ENCODE measurements at places on chromosomes 7 and 10. TPM values are rescaled to one million over a fixed set of nuclear protein-coding genes. Genes with fewer than 3 reads are reported as not detected.

Gene TEX36
- not detected for total RNA-seq

DNA sequence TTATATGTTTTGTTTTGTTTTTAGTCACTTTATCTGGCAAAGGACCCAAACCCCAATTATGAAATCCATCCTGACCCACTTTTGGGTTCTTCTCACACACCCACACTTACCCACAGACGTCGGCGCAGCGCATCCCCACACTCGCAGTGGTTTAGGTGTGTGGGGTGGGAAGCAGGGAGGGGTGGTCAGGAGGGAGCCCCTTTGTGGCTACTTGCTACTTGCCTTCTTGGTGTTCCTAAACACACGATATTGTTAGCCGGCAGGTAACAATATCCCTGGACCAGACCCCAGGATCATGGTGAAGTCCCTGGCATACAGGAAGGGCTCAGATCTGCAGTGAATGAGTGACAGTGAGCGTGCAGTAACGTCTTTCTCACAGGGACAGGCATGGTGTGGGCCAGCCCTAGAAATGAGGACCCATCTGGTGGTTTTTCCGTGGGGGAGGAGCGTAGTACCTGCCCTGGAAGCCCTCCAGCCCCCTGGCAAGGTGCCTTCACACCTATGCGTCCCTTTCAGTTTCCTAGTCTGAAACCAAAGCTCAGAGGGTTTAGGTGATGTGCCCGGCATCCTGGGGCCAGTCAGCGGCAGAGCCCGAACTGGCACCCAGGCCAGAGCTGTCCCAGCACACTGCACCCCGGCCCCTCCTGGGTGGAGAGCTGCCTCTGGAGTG, 4.4 kb downstream of the SPOCK2 start:
- no peak for DNase-seq

DNA sequence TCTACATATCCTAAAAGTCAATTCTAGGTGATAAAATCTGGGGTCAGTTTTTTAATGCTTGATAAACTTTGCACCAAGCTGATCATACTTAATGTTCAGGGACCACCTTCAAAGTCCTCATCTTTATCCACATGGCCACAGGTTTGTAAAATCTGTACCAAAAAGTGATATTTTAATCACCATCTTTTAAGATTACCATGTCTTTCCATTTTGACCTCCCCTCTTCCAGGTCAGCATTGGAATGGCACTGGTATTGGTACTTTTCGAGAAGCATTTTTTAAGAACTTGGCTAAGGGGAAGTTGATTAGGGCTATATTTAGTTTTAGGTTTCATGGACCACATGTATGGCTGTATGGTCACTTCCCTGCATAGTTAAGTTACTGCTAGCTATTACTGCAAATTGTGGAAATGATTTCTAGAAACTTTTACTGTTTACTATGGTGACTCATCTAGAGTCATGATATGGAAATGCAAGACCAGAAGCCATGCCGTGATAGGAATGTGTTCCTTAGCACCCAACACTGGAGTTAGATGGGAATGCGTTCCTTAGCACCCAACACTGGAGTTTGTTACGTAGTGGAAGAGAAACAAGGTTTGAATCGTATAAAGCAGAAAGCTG, 50.8 kb upstream of the ABLIM1 start:
- DNase-seq: no peak

Gene CRTAC1
- 0.37 TPM for total RNA-seq

Gene REEP3
- 80.6 TPM for total RNA-seq

Gene GHRHR
- not detected for total RNA-seq

GRCh38 chr10:63266391-63267316, 133.5 kb downstream of the NRBF2 start:
- DNase-seq: no peak

DNA sequence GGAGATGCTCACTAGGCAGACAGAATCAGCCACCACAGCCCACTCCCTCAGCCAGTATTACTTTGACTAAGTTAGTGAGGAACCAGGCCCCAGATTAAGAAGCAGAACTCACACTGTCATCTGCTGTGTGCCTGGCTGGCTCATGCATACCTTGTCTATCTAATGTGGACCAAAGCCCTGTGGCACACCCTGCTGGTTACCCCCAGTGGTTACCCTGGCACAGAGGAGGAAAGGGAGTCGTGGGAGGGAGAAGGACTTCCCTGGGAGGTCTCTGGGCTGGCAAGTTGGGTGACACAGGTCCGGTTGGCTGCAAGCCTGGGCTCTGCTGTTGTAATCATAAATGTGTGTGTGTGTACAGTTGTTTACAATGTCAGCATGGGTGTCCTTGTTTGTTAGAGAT, 7.5 kb upstream of the SH2D4B start:
- DNase-seq: peak; percentile 37

DNA sequence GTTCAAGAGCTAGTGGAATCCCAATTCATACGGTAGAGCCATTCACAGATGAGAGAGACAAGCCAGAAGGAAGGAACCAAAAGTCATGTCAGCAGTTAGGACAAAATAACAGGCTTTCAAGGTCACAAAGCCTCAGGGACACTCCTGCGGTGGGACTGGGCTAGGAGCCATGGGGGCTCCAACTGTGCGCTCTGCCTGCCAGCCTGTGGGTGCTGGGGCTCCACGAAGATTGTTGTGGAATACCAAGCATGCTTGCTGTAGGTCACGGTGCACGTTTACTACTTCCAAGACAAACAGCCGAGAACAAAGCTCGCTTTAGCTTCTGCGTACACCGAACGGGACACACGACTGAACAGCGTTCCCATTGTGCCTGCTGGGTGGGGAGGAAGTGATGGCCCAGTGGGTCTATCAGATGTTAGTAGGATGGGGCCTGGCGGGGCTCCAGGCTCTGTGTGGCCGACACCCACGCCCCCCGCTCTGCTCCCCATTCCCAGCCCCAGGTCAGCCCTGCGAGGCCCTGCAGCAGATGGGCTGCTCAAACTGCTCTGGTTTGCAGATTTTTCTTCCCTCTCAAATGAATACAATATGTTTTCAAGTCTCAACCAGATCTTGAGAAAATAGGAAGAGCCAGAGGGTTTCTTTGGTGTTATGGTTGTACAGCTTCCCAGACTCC, 158.9 kb downstream of the EGFR start:
- no peak for DNase-seq

DNA sequence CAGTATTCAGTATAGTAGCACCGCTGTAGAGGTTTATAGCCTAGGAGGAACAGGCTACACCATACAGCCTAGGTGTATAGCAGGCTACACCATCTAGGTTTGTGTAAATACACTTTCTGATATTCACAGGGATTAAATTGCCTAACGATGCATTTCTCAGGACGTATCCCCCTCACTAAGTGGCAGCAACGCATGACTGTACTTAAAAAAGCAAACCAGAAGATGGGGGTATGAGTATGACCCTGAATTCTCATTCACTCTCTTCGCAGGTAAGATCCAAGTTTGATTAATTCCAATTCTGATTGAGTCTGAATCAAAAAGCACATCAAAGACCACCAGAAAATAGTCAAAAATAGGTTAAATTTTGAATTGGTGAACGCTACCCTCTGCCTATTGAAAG, 972 bp downstream of the ORC5 start:
- no peak for DNase-seq

Gene OR2A42
- 0.12 TPM for total RNA-seq

DNA sequence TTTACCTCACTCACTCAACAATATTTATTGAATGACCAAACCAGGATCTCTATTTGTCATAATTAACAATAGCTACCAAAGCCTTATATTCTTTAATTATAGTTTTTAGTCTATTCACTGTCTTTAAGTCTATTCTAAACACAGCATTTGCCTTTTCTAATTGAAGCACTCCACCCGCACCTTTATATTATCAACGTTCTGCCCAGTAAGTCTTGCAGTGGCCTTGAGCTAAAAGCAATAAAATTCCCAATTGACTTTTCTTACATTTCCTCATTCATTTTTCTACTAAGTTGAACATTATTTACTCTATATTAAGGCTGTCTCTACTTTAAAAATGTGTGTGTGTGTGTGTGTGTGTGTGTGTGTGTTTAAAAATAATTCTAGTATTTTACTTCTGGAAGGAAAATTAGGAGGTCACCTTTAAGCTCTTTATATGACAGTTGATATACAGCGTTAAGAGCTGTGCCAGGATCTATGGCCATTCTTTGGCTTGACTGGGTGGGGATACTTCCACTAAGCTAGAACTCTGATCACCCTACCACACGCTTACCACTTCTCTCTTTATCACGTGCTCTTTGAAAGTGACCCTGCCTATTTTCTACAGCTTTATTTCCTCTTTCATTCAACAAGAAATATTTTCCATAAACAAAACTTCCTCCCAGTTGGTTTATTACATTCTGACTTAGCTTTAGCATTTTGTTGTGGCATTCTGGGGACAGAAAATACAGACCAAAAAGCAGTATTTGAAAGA, 8.8 kb downstream of the PAPSS2 start:
- no peak for DNase-seq

Gene CYP3A4
- not detected for total RNA-seq

Gene ATOH7
- total RNA-seq: not detected

- DNase-seq: no peak
These were observed 69.4 kb downstream of the C1GALT1 start for GRCh38 chr7:7251742-7252141.

DNA sequence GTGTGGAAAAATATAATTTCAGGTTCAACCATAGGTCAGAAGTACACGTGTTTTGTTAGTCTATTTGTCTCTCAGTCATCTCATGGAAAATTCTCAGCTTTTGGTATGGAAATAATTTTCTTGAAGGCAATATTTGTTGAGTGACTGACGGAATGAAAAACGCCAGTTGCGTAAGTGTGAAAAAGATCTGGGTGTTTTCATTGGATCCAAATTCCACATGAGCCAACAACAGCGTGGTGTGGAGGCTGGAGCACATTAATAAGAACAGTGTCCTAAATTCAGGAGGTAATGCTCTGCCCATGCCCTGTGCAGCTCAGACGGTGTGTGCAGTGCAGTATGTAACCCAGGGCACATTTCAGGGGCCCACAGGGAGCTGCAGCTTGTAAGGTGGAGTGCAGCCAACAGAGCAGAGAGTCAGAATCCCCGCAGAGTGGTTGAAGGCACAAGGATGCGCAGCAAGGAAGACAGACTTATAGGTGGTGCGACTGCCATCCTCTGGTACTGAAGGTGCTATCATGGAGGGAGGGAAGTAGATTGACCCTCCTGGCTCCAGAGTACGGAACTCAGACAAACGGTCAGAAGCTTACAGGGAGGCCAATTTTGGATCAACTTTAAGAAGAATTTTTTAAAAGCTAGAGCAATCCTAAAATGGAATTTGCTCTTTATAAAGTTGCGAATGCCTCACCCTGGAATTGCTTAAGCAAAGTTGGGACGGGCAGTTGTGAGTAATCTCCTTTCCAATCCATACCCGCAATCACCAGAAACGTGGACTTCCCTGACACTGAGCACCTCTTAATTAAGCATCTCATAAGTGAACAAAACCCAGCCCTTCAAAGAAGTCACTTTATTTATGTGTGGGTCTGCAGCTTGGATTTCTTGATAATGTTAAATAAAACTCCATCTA, 38.0 kb downstream of the EGFR start:
- DNase-seq: no peak

GRCh38 chr10:81873932-81874816, 820 bp upstream of the NRG3 start:
- DNase-seq: peak; percentile 93

Gene SDK1
- total RNA-seq: 10.9 TPM

Gene ZNF804B
- not detected for total RNA-seq

- DNase-seq: no peak
These were observed 457.8 kb upstream of the VSTM2A start for GRCh38 chr7:54084340-54084739.

DNA sequence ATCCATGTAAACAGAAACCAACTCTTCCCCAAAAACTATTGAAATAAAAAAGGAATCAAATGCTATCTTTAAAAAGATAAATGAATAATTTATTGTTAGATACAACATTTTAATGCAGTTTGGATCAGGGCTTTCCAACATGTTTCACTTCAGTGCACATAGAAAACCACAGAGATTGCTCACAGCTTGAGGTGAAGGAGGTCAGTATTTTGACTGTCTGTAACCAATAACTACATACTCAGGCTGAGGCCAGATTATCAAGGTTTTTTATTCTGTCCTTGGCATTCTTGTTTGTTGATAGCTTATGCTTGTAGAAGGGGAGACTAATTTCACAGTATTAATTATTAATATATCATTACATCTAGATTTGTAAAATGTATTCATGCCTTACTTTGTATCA, 195.5 kb downstream of the PRKG1 start:
- DNase-seq: no peak

Gene GRIFIN
- not detected for total RNA-seq

GRCh38 chr7:33876596-33877274, 28.6 kb upstream of the BMPER start:
- no peak for DNase-seq

DNA sequence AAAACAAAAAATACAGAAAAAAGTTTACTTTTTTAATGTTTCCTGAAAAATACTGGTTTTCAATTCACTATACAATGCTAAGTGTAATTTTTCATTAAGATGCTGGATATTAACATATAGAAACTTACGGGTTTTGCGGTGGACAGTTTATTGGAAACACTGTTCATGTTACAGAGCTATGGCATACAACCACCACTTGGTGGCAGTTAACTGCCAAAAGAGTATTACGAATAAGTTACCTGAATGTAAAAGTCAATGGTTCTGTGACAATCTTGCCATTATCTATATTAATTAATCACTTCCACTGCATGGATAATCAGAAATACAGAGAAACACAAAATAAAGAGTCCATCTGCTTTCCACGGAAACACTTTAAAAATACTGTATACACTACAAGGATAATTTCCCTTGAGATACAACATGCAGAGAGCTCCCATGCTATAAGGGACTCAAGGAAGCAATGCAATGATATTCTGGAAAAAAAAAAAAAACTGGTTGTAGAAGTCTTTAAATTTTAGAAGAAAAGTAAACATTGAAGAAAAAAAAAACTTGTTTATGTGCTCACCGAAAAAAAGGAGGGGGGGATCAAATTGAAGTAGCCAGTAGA, 97.0 kb downstream of the TPK1 start:
- no peak for DNase-seq

DNA sequence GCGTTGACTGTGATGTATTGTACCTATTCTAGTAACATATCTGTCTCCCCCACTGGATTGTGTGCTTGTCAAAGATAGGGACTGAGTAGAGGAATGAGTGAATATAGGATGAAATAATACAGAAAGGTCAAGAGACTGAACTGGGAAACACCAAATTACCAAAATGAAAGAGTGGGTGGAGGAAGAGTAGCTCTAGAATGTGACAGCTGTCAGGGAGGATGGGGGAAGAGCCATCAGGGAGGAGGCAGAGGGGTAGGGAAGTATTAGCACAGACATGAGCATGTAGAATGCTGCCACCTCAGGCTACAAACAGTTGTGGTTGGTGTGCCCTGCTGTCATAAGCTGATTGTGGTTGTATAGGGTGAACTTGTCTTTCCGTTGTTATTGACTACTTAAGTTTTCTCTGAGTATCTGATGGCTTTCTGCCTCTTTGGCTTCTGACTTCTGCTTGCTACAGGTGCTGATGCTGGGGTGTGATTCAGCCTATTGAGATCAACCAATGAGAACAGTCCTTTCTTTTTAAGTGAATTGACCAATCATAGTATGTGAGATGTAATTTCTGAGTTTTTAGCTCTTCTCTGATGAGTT, 5.6 kb downstream of the CCSER2 start:
- no peak for DNase-seq

Gene ANKRD30A
- not detected for total RNA-seq

- DNase-seq: no peak
These were observed 144.0 kb downstream of the PLCE1 start for GRCh38 chr10:94137747-94138146.

Data from chondrocyte (in vitro differentiated cells).